ENCODE measurements at places on chromosomes 1 and 21.

- DNase-seq = no peak
These were observed 27.0 kb downstream of the IL10RB start for GRCh38 chr21:33293136-33293535.

- DNase-seq = no peak
These were observed 45.8 kb upstream of the S1PR1 start for GRCh38 chr1:101191049-101191448.

GRCh38 chr1:206445116-206445515 lies 25.2 kb upstream of the IKBKE start:
- no peak for DNase-seq

GRCh38 chr1:194071205-194071604 lies 884.8 kb upstream of the B3GALT2 start:
- DNase-seq = peak; percentile 81

DNA sequence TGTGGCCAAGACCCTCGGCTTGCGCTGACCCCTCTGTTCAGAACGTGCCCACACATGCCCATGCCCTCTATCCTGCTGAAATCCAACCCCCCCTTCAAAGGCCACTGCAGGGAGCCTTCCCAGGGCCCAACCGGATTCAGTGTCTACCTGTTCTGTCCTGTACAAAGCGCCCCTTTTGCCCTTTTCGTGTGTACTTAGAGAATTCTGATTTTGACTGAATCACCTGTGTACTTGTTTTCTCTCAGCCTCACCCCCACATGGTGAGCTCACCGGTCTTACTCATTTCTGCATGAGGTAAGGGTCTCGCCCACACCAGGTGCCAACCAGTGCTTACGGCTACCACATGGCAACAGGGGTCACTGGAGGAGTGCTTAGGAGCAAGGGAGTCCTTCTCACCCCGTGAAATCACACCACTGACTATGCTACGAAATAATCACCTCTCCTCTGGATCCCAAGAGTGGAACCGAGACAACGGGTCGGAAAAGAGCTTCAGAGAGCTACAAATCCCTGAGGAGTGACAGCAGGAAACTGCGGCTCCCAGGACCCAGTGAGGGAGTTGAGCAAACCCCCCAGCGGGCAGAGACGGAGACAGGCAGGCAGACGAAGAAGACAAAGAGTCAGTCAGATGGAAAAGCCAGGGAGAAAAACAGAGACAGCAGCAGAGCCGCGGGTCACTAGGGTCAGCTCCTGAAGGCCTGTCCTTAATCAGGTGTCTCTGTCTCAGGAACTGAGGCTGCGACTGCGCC lies 2.1 kb upstream of the S100A2 start:
- peak; percentile 39 for DNase-seq

DNA sequence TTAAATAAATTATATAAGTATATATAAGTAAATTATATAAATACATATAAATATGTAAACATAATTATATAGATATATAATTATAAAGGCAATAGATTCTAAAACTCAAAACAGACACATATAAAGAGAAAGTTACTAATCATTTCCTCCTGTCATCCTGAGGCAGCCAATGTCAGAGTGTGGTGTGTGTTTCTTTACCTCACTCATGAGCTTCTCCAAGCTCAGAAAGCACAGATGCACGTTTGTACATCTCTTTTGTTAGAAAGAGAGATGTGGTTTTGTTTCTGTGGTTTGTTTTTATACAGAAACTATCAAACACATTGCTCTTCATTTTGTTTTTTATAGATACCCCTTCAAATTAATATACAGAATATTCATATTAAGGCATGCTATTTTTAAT lies 594.8 kb downstream of the USP25 start:
- no peak for DNase-seq

GRCh38 chr1:30321996-30322858 lies 401.2 kb downstream of the MATN1 start:
- no peak for DNase-seq

- no peak for DNase-seq
These were observed 27.8 kb upstream of the CYP4A11 start for GRCh38 chr1:46969014-46969619.

DNA sequence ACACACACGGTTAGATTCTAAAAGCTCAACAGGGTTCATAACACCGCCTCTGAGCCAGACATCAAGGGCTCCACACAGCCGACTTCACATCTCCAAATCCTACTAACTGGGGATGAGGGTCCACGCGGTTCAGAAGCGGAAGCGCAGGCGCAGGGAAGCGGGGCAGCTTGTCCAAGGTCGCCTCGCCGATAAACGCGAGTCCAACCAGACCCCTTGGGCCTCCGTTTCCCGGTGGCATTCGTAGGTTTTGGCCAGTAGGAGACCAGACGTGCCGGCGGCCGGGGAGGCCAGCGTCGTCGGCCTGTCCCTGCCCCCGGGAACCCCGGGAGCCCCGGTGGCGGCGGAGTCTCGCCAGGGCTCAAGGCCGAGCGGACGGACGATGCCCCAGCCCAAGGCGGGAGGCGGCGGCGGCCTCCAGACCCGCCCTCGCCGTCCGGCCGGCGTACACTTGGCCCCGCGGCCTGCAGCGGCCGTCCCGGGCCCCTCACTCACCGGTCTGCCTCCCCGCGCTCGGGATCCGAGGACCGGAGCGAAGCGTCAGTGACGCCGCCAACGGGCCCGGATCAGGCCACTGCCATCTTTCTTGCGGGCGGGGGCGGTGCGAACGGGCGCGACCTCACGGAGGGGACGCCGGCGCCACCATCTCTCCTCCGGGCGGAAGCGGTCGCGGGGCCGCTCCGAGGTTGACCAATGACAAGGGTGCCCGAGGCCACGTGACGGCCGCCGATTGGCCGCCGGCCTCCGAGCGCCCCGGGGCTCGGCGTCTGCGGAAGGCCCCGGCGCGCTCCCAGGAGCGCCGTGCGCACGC lies at the start of gene SDF4:
Gene SDF4 (minus strand): TSS at position 602 of the 808 bp plus-strand sequence. CDS start 3,229 bp downstream, outside the sequence.
- peak; percentile 84 for DNase-seq

DNA sequence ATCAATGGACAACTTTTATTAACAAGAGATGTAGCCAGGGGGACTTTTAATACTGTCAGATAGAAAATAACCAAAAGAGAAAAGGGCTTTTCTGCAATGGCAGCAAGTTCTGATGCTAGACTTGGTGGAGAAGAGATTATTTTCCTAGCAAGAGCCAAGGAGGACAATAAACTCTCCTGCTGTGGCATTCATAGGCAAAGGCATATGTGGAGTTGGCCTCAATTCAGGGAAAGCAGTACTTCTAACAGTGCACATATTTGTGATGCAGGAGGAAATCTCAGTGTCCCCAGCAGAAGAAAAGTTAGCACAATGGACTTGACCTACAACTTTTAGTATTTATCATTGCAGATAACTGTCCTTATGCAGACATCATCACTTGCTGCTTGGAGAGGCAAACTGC lies 75.1 kb upstream of the GRIK1 start:
- no peak for DNase-seq

DNA sequence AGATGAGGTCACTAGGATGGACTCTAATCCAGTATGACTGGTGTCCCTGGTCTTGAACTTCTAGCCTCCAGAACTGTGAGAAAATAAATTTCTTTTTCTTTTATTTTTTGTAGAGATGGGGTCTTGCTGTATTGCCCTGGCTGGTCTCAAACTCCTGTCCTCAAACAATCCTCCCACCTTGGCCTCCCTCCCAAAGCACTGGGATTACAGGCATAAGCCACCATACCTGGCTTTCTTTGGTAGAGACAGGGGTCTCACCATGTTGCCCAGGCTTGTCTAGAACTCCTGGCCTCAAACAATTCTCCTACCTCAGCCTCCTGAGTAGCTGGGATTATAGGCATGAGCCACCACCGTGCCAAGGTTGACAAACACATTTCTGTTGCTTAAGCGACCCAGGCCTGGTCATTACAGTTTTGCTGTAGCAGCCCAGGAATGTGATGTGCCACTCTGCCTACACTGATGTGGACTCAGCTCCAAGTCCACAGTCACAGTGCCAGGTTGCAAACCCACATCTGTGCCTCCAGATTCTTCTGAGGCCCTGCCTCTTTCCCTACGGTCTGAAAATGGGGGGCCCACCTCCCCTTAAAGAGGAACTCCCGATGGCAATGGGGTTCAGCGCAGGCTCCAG lies 15.9 kb downstream of the PYCR2 start:
- no peak for DNase-seq

- no peak for DNase-seq
These were observed 31.3 kb downstream of the SLC1A7 start for GRCh38 chr1:53111073-53111556.

DNA sequence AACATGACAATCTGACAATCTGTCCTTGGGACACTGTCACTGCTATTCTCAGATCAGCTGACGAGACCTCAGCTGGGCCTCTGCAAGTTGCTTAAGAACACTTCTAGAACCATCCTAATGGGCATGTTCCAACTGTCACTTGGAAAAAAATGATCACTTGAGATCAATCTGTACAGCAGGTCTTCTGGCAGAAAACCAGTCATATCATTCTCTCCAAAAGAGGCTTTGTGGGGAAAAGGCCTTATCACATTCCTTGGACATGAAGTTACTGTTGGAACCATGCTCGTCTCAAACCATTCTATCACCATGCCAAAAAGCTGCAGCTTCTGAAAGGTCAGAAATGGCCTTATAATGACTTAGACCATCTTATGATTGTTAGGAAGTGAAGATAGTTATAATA lies 744.2 kb downstream of the USP25 start:
- DNase-seq = peak; percentile 1

- DNase-seq = no peak
These were observed 25.9 kb downstream of the SZRD1 start for GRCh38 chr1:16392740-16393569.

GRCh38 chr1:225343618-225344017 lies 84.2 kb downstream of the LBR start:
- no peak for DNase-seq

DNA sequence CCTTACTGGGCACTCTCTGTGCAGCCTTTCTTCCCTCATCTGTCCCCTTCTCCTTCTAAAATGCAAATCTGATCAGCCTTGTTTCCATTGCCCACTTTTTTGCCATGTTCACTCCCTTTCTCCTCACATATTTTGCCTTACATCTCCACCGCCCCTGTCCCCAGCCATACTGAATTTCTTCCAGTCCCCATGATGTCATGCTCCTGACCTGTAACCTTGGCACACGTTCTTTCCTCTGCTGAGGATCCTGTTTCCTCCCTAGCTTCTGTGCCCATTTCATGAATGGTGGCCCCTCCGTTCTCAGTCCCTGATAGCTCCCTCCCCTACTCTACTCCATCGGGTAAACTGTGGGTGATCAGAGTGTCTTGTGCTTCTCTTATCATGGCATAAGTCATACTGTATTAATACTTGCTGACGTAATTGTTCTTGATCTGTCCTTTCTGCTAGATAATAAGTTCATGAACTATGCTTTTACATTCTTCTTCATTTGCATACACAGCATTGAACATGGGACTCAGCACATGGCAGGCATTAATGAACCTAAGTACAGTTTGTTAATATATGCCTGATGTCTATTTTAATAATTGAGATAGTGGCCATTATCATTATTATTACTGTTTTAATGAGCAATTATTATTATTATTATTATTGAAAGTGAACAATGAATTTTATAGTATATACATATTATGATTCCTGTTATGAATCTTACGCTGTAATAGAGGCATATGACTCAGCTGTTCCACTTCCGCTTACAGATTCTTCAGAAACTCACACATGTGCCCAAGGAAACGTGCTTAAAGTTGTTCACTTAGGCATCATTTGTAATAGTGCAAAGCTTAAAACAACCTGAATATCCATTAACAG lies 28.5 kb downstream of the MAP3K21 start:
- DNase-seq = no peak

GRCh38 chr1:225767634-225768540 lies 9.7 kb upstream of the SRP9 start:
- DNase-seq = no peak

GRCh38 chr1:147236959-147237791 lies 5.3 kb upstream of the CHD1L start:
- no peak for DNase-seq

Data from NCI-H524 (cell line).